ENCODE measurements at places on chromosomes 1 and 21.

DNA sequence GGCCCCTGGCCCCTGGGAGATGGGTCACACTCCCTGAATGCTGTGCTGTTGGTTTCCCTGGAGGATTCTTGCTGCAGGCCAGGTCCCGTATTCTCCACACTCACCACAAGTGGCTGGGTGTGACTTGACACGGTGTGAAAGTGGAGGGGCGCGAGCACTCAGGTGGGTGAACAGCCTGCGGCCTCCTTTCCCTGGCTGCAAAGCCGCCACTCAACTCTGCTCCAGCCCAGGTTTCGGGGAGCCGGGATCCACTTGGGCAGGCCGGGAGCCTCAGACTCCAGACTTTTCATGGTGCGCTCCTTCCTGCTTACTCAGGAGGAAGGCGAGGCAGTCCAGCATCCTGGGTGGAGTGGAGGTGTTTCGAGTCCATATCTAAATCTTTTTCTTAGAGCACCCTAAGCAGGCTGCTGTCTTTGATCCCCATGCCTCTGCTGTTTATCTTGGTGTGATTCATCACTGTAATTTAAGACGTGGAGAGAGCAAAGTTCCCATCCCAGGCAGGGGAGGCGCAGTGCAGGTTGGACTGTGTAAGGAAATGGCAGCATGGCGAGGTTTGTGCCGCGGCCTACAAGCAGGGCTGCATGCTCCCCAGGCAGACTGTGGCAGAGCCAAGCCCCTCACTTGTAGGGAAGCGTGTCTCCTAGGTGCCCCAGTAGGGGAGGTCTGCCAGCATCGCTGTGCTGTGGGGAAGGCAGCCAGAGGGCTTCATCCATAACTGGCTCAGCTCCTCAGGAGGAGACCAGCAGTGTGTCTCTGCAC, 29.6 kb downstream of the VANGL1 start:
- no peak for DNase-seq

GRCh38 chr21:38196036-38196435, 60.8 kb upstream of the KCNJ15 start:
- no peak for DNase-seq

DNA sequence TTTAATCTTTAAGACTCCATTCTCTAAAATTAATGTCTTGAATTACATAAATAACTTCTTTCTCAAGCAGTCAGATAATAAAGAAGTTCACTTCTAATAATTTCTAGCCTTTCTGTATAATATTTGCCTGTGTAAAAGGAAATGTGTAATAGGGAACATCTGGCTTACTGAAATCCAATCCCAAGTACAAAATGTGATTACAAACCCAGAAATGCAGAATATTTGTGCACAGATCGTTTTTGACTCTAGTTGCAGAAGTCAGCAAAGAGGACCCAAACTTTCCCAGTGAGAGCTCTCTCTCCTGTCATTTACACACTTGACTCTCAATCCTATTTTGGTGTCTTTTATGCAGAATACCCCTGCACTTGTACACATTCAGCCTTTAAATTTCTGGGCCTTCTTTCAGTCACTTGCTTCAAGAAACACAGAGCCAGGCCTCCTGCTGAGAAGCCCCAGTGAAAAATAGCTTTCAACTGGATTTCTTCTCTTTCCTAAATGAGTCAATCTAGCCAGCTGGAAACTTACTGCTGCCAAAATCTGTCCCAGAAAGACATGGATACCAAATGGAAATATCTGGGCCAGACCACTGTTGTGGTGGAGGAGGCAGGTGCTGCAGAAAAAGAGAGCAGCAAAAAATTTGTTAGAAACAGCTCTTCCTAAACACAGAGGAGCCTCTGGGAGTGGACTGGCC, 68.5 kb upstream of the ADAM30 start:
- no peak for DNase-seq

GRCh38 chr1:150985179-150985825, 3.2 kb downstream of the ANXA9 start:
- no peak for DNase-seq

DNA sequence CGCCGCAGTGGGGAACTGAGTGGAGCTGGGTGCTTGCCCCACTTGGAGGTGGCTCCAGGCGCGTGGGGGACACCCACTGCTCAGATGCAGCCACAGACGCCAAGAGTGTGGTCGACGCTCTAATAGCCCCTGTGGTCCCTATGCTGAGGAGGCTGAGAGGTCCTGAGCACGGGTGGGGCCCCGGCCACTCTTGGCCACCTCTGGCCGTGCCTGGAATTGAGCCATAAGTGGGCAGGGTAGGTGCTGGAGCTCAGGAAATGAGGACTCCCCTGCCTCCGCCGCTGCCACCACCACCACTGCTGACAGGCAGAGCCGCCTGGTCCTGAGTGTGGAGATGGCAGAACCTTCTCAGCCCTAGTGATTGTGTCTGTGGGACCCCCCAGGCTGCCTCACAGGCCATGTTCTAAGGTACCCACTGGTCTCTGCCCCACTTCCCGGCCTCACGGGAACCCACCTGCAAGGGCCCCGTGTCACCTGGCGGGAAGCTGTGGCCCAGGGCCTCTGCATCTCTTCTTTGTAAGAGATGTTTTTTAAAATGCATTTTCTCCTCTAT, 34.6 kb upstream of the DIP2A start:
- DNase-seq: no peak

- no peak for DNase-seq
Measured at GRCh38 chr1:240562111-240562590, 49.8 kb downstream of the GREM2 start.

- no peak for DNase-seq
Measured at GRCh38 chr1:54934869-54935268, 45.6 kb upstream of the TMEM61 start.

DNA sequence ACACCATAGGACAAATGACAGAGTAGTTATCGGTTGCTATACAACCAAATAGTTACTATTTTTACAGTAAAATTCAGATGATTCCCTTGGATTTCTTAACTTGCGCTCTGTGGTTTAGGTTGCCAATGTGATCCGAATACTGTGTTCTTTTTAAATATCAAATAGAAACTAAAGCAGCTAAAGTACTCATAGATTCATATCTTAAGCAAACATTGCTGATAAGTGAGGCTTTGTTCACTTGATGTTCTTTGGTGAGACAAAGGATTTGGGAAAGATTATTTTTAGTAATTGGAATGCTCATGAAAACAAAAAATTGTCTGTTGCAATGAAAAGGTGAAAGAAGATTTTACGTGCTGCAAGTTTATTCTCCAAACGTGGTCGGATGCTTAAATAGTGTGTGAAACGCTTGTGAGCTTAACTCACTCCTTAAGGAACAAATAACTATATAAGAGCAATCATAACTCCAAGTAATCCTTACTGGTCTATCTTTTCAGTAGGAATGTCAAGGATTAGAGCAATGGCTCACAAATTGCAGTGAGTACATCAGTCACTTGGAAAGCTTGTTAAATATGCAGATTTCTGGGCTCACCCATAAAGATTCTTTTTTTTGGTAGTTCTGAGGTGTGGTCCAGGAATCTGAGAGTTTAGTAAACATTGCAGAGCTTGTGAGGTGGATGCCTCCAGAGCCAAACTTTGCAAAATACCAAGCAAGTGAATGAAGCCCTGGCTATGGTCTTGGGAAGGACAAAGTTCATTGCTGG, 31.8 kb upstream of the PDC start:
- no peak for DNase-seq

DNA sequence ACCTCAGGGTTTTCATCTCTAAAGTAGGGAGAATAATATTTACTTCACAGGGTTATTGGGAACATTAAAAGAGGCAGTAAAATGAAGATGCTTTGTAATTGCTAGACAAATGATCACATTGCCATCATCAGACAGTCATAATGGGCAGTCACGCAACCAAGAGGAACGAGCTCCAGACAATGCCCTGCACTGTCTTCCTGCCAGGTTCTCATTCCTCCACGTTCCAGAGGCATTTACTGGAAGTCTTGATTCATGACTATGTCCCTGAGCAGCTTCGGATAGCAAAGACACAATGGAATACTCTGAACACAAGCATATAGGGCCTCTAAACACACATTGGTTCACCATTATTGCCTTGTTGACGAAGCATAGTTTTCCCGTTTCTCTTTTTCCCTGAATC, 389.7 kb downstream of the NTNG1 start:
- DNase-seq: no peak

- DNase-seq: no peak
Measured at GRCh38 chr1:31145648-31146047, 80.1 kb upstream of the PUM1 start.

DNA sequence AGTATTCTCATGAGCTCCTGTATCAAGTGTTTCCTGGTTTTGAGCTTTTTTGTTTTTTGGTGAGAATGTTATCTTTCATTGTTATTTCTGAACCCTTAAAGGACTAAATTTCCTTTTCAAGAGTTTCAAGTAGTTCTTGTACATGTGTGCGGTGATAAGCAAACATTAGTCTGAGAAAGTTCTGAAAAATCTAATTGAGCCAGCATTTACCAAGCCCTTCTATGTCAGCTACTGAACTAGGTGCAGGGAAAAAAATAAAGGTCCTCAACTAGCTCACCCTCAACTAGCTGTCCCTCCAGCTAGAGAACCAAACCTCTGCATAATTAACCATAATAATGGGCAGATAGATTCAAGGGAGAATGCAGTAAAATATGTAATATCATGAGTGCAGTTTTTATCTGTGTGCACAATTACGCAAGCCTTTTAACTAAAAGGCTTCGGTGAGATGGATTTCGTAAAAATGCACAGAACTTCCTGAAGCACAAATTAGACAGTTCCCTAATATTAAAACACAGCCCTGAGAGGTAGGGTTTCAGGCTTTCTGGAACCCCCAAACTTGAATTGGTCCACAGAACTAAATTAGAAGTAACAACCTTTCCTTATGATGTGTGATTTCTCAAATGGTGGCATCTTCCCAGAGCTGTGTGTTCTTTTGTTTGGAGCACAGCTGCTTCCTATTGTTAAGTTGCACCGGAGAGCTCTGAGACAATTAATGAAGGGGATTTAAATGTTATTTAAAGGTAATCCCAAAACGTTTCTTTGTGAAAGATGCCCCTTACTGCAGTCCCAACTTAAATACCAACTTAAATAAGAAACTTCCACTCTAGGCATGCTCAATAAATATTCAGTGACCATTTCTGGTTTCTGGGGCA, 165.8 kb downstream of the NFIA start:
- DNase-seq: no peak

- DNase-seq: no peak
Measured at GRCh38 chr1:212161231-212161781, 123.9 kb upstream of the PPP2R5A start.

GRCh38 chr1:22364326-22364650, 87.4 kb upstream of the ZBTB40 start:
- no peak for DNase-seq

DNA sequence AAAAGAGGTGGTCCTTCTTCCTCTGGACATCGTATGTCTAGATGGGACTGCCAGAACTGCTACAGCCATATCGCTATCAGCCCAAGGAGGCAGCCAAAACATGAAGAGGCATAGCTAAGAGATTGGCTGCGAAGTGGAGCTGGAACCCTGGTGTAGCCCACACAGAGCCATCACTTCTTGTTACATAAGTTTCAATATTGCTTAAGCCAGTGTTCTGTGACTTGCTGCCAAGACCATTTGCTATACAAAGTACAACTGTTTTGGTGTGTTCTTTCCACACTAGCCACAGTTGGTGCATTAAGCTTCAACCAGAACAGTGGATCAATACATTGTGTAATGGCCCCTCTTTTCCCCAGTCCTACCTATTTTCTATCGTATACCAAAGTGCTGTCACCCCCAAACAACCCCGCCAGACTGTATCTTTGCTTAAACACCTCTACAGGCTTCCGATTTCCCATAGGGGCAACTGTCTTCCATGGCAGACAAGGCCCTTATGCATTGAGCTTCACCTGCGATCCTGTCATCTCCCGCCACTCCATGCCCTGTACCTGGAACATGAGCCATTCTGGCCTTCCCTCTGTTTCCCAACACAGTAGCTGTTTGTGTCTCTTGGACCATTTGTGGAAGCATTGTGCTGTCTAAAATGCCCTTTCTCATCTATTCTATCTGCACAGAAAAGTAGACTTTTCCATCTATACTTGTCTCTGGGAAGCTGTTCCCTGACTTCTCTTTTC, 241.8 kb downstream of the TTLL7 start:
- no peak for DNase-seq

- DNase-seq: no peak
Measured at GRCh38 chr1:106978477-106979322, 77.8 kb upstream of the PRMT6 start.

- DNase-seq: no peak
Measured at GRCh38 chr1:204075139-204075521, 2.2 kb downstream of the SOX13 start.

GRCh38 chr1:236051242-236051791, 13.6 kb downstream of the NID1 start:
- DNase-seq: no peak

GRCh38 chr21:32884062-32884461, 112.5 kb upstream of the PAXBP1 start:
- no peak for DNase-seq

DNA sequence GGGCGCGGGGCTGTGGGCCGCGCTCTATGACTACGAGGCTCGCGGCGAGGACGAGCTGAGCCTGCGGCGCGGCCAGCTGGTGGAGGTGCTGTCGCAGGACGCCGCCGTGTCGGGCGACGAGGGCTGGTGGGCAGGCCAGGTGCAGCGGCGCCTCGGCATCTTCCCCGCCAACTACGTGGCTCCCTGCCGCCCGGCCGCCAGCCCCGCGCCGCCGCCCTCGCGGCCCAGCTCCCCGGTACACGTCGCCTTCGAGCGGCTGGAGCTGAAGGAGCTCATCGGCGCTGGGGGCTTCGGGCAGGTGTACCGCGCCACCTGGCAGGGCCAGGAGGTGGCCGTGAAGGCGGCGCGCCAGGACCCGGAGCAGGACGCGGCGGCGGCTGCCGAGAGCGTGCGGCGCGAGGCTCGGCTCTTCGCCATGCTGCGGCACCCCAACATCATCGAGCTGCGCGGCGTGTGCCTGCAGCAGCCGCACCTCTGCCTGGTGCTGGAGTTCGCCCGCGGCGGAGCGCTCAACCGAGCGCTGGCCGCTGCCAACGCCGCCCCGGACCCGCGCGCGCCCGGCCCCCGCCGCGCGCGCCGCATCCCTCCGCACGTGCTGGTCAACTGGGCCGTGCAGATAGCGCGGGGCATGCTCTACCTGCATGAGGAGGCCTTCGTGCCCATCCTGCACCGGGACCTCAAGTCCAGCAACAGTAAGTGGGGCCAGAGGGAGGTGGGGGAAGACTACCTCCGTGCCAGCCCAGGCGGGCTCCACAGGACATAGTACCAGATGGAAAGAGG, 808 bp downstream of the MAP3K21 start:
- DNase-seq: peak; percentile 3

GRCh38 chr1:25944986-25945385, 38.8 kb upstream of the STMN1 start:
- no peak for DNase-seq

DNA sequence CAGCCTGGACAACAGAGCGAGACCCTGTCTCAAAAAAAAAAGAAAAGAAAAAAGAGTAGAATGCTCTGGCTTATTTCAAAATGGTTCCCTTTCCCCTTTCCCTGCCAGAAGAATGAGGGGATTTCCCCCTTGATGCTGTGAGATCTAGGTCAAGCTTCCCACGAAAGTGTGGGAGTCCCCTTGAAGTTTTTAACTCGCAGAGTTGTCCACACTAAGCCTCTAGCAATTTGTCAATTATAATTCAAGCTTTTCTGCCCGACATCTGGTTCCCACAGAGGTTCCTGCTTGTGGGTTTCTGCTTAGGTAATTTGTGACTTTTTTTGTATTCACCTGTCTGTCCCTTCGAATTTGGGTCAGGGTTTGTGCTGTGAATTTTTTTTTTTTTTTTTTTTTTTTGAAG, 62.8 kb downstream of the ZFYVE9 start:
- DNase-seq: no peak

GRCh38 chr21:7957713-7958064, 2563.7 kb upstream of the TPTE start:
- DNase-seq: no peak

- no peak for DNase-seq
Measured at GRCh38 chr1:62064829-62065407, 129.7 kb upstream of the L1TD1 start.

GRCh38 chr1:204544321-204544720, 28.1 kb downstream of the MDM4 start:
- no peak for DNase-seq
